ENCODE measurements at places on chromosomes 11 and 22.

GRCh38 chr22:38566726-38567504, 3.1 kb downstream of the DMC1 start:
- DNase-seq, result no peak

- no peak for DNase-seq
Observed at GRCh38 chr11:15266999-15267398, 152.3 kb downstream of the INSC start.

DNA sequence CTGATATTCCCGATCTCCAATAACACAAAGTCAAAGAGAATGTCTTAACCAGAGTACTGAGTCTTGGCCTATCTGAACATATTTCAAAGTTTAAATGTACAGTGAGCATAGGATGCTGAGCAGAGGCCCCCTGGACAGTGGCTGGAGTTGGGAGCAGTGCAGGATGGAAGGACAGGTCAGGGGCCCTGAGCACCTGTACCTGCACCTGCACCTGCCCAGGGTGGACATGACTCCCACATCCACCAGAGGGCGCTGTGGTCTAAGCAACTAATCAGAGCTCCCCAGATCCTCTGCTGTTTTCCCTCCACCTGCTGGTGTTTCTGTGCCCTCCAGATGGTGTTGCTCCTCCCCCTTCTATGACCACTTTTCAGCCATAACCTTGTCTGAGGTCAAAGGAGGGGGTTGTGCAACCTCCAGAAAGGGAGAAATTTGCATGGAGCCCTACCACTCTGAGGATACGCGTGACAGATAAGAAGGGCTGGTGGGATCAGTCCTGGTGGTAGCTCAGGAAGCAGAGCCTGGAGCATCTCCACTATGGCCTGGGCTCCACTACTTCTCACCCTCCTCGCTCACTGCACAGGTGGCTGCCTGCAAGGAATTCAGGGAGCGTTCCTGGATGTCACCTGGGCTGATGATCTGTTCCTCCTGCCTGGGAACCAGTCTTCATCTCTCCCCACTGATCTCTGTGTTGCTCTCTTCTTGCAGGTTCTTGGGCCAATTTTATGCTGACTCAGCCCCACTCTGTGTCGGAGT, 49.1 kb upstream of the VPREB1 start:
- peak; percentile 42 for DNase-seq

- DNase-seq, result peak; percentile 5
Observed at GRCh38 chr11:125345421-125346178, 150.5 kb downstream of the FEZ1 start.

DNA sequence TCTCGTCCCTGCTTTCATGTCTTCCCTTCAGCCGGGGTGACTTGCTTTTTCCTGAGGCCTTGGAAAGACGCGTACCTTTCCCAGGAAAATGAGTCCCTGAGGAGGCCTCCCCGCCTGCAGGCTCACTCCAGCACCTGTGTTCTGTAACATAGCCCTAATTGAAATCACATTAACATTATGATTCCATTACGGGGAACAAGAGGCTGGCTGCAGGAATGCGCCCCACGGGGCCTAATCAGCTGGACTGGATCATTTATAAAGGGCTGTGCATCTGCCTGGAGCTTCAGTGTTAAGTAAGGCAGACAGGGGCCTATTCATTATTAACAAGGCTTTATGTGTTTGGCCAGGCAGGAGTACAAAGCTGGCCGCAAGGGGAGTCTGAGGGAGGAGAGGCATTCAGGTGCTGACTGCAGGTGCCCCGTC, 41.9 kb upstream of the TSPAN18 start:
- no peak for DNase-seq

GRCh38 chr11:92251980-92252379, 27.4 kb downstream of the FAT3 start:
- DNase-seq, result no peak

- no peak for DNase-seq
Observed at GRCh38 chr11:72627594-72628281, 46.5 kb downstream of the PDE2A start.

GRCh38 chr11:130068986-130069658, 572 bp upstream of the APLP2 start:
- peak; percentile 25 for DNase-seq

GRCh38 chr11:63837739-63838138, 1.2 kb upstream of the MARK2 start:
- DNase-seq, result no peak

- no peak for DNase-seq
Observed at GRCh38 chr22:44108076-44108475, 72.6 kb upstream of the PARVG start.

DNA sequence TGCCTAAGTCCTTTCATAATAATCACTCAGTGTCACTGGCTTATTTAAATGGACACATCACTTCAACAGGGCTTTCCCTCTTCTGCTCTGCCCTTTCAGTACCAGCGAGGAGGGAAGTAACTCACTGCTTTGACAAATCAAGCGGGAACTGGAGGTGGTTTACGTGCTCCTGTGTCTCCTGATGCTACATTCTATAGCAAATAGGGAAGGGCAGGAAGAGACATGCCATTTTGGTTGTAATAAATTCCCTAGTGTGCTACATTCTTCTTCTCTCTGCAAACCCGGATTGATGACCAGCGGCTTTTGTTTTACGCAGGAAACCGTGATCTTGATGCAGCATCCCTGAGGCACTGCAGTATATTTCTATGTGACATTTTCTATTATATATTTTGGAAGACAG, 371.1 kb upstream of the SYN3 start:
- no peak for DNase-seq

DNA sequence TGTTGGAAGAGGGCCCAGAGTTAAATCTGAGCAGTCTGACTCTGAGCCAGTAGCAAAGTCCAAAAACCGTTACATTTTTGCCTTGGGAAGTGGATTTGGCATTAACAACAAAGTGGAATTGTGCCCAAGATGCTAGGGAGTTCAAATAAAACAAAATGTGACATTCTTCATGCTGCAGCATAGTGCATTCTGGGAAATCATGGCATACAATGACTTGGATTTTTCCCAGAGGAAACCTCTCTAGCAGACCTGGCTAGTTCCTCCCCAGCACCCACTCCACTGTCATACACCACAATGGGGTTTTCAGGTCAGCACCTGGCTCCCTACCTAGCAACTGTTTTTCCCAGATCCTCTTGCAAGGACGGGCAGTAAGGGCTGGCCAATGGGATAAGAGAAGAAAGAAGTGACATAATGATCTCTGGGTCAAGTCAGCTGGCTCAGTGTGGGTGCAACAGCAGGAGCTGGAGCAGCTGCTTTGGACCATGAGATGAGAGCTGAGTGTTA, 24.8 kb upstream of the CYB5R3 start:
- no peak for DNase-seq

GRCh38 chr11:79219186-79220045, 221.4 kb downstream of the TENM4 start:
- no peak for DNase-seq

DNA sequence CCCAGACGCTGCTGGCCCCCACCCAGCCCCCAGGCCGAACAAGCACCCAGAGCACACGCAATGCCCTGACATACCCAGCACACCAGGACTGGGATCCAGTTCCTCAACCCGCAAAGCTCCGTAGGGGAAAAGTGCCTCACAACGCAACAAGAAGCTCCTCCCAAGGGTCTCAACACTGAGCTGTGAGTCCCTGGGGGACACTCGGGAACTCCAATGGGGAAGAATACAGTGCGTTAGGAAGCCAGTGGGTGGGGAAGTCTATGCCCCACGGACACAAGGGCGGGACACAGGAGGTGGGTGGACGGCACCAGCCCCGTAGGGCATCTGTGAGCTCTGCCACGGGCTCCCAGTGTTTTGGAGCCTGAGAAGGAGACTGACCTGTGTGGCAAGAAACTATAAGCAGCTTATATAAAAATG, 1.6 kb downstream of the DEAF1 start:
- DNase-seq, result no peak

DNA sequence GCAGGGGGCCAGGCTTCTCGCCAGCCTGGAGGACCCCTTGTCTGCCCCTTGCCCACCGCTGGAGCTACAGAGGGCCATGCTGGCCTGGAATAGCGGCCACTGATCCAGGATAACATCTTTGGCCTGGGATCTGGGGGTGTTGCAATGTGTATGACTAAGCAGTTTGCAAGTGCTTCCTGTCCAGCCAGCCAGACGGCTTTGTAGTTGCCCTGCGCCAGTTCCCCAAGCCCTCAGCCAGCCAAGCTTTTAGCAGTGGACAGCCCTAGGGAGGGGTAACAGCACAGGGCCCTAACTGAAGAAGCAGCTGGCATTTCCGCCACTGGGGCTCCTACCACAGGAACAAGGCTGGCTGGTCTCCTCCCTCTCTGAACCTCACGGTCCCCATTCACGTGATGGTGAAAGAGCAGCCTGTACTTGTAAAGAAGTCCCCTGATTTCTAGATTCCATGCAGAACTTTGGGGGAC, 32.1 kb downstream of the UQCR10 start:
- no peak for DNase-seq

DNA sequence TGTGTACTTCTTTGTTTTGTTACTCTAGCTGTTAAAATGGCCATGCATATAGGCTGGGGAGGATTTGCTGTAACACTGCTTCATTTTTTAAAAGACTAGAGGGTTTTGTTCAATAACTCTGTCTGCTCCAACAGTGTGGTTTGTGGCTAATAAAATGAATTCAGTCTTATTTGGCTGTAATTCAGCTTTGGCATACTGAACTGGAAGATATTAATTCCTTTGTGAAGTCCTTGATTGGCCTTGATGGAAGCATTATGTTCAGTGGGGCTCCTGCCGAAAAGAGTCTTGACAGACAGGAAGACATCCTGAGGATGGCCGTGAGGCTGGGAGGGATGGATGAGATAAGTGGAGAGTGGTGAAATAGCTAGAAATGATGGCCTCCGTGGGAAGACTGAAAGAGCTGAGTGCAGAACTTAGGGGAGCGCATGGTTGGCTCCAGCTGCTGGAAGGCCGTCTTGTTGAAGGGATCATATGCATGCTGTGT, 44.8 kb upstream of the MYO18B start:
- DNase-seq, result no peak

GRCh38 chr11:203945-204586, 3.1 kb downstream of the BET1L start:
- DNase-seq, result no peak

- DNase-seq, result no peak
Observed at GRCh38 chr11:118842369-118842768, 41.3 kb upstream of the CXCR5 start.
